ENCODE measurements at places on chromosomes 2 and 18.
A peak's percentile ranks its signal among the peaks of the same experiment; 100 is the strongest.

GRCh38 chr2:44063033-44063432 lies 67.2 kb upstream of the LRPPRC start:
- DNase-seq, result no peak

GRCh38 chr2:160321006-160321405 lies 120.9 kb upstream of the ITGB6 start:
- peak; percentile 61 for DNase-seq

DNA sequence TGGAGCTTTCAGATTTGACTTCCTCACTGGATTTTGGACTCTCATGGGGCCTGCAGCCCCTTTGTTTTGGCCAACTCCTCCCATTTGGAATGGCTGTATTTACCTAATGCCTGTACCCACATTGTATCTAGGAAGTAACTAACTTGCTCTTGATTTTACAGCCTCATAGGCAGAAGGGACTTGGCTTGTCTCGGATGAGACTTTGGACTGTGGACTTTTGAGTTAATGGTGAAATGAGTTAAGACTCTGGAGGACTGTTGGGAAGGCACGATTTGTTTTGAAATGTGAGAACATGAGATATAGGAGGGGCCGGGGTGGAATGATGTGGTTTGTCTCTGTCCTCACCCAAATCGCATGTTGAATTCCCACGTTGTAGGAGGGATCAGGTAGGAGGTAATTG lies 233.4 kb upstream of the GALNT5 start:
- no peak for DNase-seq

DNA sequence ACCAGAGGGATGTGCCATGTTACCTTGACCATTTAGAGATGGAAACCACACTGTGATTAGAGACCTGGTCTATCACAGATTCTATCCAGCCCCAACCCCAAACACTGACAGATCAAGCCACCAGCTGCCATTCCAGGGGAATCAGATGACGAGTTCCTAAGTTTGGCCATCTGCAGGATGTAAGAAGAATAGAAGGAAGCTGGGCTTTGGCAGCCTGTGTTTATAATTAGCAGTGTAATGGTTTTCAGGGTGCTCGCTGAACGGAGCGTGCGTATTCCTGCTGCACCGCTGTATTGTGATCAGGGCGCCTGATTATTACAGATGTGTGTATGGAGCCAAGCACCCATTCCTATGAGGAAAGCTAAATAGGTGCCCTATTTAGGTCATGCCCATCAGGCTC lies 138.1 kb downstream of the LRRC30 start:
- DNase-seq, result no peak

DNA sequence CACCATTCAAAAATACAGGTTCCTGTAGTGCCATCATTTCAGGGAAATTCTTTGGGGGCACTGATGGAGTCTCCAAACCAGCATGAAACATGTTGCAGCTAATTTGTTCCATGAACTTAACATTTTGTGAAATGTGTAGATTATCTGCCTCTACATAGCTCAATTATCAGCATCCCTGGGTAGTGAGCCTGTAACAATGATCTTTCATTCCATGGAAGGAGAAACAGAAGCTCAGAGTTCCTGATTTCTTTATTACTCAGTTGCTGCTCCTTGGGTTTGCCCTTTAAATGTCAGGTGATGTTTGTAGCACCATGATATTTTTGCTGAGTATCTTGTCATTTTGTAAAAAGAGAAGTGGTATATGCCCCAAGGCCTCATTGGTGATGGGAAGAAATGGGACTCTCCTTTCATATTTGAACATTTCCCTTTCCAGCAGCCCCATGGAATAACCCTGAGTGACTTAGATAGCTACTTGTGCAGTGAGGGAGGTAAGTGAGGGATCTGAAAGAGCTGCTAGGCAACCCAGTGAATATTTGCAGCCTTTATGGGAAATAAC lies 146.9 kb downstream of the CERS6 start:
- DNase-seq, result peak; percentile 54

- DNase-seq, result no peak
These were observed 11.3 kb upstream of the KLHL29 start for GRCh38 chr2:23373666-23374065.

DNA sequence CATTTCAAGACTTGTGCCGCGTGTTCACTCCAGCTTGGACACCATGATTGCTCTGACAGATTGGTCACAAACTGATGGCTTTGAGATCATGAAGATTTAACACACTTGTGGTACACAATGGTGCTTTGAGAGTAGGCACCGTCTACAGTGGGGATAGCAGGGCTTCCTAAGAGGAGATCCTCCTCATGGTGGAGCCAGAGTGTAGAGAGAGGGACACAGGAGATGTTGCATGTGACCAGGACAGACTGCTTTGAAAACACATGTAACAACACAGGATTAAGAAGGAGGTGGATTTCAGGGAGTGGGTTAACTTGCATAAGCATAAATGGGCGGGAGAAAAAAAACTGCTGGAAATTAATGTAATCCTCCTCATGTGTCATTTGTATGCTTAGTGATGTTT lies 95.7 kb upstream of the LINC00305 start:
- no peak for DNase-seq

- DNase-seq, result no peak
These were observed 90.6 kb upstream of the GPC1 start for GRCh38 chr2:240344904-240345303.

- DNase-seq, result peak; percentile 70
These were observed 20.5 kb upstream of the LRPPRC start for GRCh38 chr2:44016282-44016681.
